ENCODE measurements at places on chromosomes 12 and 14.

DNA sequence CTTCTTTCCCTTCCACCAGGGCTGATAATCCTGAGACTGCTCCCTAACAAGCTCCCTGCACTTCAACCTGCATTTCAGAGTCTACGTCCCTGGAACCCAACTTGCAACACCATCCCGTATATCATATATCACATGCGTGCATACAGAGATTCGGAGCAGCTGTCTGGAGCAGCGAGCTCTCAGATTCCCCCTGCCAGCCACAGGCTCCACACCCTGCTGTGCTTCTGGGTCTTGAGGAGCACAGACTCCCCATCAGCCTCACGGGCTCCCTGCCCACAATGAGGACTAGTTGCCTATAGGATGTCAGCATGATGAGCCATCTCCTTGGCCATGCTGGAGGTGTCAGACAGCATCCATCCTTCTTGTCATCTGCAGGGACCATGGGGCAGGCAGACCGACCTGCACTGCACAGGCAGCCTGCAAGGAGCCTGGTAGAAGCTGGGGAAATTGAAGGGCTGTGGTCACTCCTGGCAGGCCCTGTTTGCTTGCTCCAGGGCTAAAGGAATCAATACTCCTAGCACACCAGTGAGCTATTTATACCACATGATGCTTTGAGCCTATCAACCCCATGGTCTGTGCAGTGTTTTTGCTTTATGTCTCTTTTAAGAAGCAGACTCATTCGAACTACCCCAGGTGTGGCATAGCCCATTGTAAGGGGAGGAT, 19.6 kb upstream of the HDAC7 start:
- H3K4me1 ChIP-seq: peaks cover 30% of the 10 kb centered on the region
- ATAC-seq: no peak
- no peak overlapping the region for H3K4me3 ChIP-seq
- H3K36me3 ChIP-seq: no peaks in the 10 kb centered on the region

DNA sequence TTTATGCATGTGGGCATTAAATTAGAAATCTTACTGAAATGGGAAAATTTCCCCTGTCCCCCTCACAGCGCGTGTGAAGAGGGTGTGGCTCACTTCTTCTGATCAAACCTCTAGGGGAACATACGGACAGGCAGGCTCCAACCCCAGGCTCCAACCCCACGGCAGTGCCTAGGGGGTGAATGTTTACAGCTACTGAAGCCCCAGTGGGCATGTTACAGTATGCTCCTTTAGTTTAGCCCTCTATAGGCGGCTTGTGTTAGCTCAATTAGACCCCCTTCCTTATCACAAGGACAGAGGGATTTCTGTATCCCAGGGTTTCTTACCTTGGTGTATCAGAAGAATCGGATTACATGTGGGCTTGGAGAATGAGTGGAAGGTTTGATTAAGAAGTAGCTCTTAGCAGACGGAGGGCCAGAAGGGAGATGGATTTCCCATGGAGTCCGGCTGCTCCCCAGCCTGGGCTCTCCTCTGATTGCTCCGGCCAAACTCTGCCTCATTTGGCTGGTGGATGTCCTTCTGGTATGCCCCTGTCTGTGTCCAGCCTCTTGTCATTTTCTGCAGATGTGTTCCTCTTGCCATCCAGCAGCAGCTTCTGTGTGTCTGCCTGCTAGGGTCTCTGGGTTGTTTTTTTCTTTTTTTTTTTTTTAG, 223.7 kb downstream of the TMTC2 start:
- no peaks in the 10 kb centered on the region for H3K27me3 ChIP-seq
- H3K4me3 ChIP-seq: no peak overlapping the region
- ATAC-seq: no peak
- H3K36me3 ChIP-seq: no peaks in the 10 kb centered on the region
- no peaks in the 10 kb centered on the region for H3K4me1 ChIP-seq

DNA sequence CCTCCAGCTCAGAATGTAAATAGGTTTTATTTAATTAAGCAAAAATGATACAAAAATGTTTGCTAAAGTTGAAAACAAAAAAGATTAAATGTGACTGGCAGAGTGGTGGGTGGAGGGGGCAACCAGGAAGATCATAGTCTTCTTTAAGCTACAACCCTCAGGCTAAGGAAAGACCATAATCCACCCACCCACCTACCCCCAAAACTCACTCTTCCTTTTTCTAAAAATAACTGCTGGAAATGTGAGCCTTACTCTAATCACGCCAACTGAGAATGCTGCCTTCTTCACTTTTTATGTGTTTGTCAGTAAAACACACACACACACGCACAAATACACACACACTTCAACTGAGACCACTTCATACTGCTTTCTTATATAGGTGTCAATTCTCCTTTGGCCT, 230.0 kb upstream of the EGLN3 start:
- H3K27me3 ChIP-seq: no peaks in the 10 kb centered on the region
- no peaks in the 10 kb centered on the region for H3K36me3 ChIP-seq
- H3K4me1 ChIP-seq: no peaks in the 10 kb centered on the region
- H3K27ac ChIP-seq: no peak overlapping the region
- H3K4me3 ChIP-seq: no peak overlapping the region

DNA sequence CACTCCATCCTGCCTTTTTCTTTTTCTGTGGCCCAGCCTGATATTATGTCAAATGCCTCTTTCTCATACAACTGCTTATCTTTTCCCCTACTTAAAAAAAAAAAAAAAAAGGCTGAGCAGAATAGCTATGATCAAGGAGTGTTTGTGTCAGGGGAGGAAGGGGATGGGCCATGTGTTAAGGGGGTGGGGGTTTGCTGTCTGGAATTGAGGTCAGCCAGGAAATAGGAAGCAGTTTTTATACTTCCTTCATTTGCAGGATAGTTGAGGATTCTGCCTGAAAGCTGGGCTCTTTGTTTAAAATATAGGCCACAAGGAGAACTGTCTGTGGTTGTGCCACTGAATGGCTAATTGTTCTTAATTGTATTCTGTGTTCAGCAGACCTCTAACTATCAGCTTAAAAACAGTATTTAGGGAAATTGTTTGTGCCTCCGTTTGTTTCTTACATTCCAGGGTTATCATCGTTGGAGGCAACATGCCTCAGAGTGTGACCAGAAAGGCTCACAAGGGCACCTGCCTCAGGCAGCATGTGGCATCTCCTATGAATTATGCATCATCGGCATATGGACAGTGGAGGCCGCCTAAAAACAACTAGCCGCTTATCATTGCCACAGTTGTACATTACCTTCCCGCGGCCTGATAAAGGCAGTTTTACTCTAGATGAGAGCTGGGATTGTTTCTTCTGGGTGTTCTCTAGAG, 96.0 kb downstream of the SRGAP1 start:
- H3K27ac ChIP-seq: peak overlapping the region; percentile 35
- peaks cover 10% of the 10 kb centered on the region for H3K4me1 ChIP-seq
- H3K4me3 ChIP-seq: no peak overlapping the region
- H3K36me3 ChIP-seq: no peaks in the 10 kb centered on the region
- no peaks in the 10 kb centered on the region for H3K27me3 ChIP-seq

GRCh38 chr12:107702106-107702505, 16.5 kb downstream of the PWP1 start:
- no peak overlapping the region for H3K4me3 ChIP-seq
- H3K36me3 ChIP-seq: peaks cover 90% of the 10 kb centered on the region
- no peaks in the 10 kb centered on the region for H3K4me1 ChIP-seq
- no peak overlapping the region for H3K27ac ChIP-seq

GRCh38 chr12:123050331-123050831, 69.9 kb downstream of the ARL6IP4 start:
- H3K36me3 ChIP-seq: no peaks in the 10 kb centered on the region
- H3K27me3 ChIP-seq: no peaks in the 10 kb centered on the region
- H3K27ac ChIP-seq: peak overlapping the region; percentile 72
- no peak overlapping the region for H3K4me3 ChIP-seq
- H3K4me1 ChIP-seq: peaks cover 67% of the 10 kb centered on the region

GRCh38 chr12:99911081-99911480, 73.7 kb downstream of the ANKS1B start:
- H3K4me3 ChIP-seq: peak overlapping the region; percentile 14
- no peaks in the 10 kb centered on the region for H3K4me1 ChIP-seq
- H3K27ac ChIP-seq: peak overlapping the region; percentile 80
- ATAC-seq: peak; percentile 91
- H3K27me3 ChIP-seq: no peaks in the 10 kb centered on the region

DNA sequence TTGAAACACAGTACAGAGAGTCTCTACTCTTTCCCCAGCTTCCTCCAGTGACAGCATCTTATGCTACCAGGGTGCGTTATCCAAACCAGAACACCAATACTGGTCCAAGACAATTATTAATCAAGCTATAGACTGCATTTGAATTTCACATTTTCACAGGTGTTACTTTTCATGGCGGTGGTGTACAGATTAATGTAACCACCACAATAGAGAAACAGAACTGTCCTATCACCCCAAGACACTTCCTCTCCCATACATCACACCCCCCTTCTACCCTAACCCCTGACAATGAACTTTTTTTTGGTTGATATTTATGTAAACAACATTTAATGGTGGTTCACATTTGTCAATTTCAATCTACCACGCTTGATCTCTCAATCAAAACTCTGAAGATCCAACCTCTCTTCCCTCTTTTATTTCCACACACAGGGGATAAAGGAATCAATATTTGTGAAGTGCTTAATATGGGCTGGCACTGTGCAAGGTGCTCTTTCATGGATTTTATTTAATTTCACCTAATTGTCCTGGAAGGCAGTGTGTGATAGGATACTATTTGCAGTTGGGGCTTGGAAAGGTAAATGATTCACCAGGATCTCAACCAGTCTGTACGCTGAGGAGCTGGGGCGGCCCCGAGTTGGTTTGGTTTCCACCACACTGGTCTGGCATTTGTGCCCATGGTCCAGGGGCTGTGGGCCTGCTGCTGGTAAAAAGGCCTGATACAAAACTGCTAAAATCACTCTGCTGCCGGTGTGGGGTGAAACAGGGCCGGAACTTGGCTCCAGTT, 54.6 kb upstream of the DICER1 start:
- H3K27ac ChIP-seq: no peak overlapping the region
- no peaks in the 10 kb centered on the region for H3K36me3 ChIP-seq
- H3K27me3 ChIP-seq: no peaks in the 10 kb centered on the region
- no peak overlapping the region for H3K4me3 ChIP-seq
- ATAC-seq: no peak

- peaks cover 21% of the 10 kb centered on the region for H3K27me3 ChIP-seq
- H3K36me3 ChIP-seq: no peaks in the 10 kb centered on the region
- no peak for ATAC-seq
- no peaks in the 10 kb centered on the region for H3K4me1 ChIP-seq
- no peak overlapping the region for H3K27ac ChIP-seq
- H3K4me3 ChIP-seq: no peak overlapping the region
These were observed 10.0 kb upstream of the KRT86 start for GRCh38 chr12:52264435-52264825.

GRCh38 chr14:42316693-42317092, 710.0 kb downstream of the LRFN5 start:
- no peak overlapping the region for H3K27ac ChIP-seq
- H3K36me3 ChIP-seq: no peaks in the 10 kb centered on the region
- no peak overlapping the region for H3K4me3 ChIP-seq
- no peaks in the 10 kb centered on the region for H3K27me3 ChIP-seq
- no peaks in the 10 kb centered on the region for H3K4me1 ChIP-seq

- H3K27me3 ChIP-seq: no peaks in the 10 kb centered on the region
- no peaks in the 10 kb centered on the region for H3K36me3 ChIP-seq
- H3K4me1 ChIP-seq: no peaks in the 10 kb centered on the region
- H3K27ac ChIP-seq: no peak overlapping the region
- H3K4me3 ChIP-seq: no peak overlapping the region
These were observed 670.2 kb upstream of the LMO3 start for GRCh38 chr12:17276196-17276595.

DNA sequence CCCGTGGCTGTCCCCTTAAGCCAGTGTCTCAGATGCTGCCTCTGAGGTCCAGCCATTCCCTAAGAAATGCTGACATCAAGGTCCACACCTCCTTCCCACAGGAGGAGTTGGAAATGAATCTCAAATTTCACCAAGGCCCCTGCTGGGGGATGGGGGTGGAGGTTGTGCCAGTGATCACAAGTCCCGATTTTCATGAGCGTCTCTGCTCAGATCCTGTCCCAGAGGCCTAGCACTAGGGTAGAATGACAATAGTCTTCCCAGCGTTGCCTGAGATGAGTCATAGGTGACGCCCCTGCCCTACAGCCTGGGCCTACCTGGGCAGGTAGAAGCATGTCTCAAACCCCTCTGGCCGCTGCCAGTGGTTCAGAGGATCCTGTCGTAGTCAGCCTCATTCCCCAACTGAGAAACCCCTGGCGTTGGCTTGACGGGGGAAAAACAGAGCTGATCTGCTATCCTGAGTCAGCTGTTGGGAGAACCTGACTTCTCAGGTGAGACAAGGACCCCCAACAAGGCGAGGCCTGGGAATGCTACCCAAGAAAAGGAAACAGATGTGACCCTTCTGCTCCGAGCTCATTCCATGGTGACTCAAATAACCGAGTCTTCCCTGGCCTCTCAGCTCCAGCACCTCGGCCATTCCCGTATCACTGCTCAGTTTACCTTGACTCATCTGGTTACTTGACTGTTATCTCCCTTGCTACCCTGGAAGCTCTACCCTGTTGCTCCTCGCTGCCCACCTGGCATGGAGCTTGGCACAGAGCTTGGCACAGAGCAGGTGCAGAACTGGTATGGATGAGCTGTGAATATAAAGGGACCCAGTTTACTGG, 21.8 kb upstream of the SPPL3 start:
- H3K27me3 ChIP-seq: no peaks in the 10 kb centered on the region
- H3K36me3 ChIP-seq: no peaks in the 10 kb centered on the region
- H3K27ac ChIP-seq: no peak overlapping the region
- no peaks in the 10 kb centered on the region for H3K4me1 ChIP-seq
- no peak overlapping the region for H3K4me3 ChIP-seq

DNA sequence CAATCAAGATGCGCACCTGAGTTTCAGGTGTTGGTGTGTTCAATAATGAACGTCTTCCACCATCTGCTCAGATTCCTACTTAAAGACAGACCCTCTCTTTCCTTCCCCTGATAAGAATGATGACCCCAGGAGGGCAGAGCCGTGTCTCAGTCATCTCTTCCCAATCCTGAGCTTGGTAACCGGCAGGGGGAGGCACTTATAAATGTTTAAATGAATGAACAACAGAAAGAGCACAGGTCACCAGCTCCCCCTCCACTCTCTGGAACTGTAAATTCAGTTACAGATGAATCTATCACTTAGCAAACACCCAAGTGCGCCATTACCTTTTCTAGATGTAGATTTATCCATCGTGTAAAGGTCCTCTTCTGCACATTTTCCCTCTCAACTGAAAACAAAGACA, 72.4 kb upstream of the DICER1 start:
- H3K4me1 ChIP-seq: no peaks in the 10 kb centered on the region
- ATAC-seq: no peak
- no peak overlapping the region for H3K4me3 ChIP-seq
- no peak overlapping the region for H3K27ac ChIP-seq
- peaks cover 18% of the 10 kb centered on the region for H3K27me3 ChIP-seq
